Left ventricle myocardium inferior (tissue), 1 donor: ENCODE measurements at places on chromosomes 3 and 15. TPM values are rescaled to one million over a fixed set of nuclear protein-coding genes. Genes with fewer than 3 reads are reported as not detected.

GRCh38 chr3:125067225-125067624 is 11.4 kb upstream of the HEG1 start:
- DNase-seq = no peak

GRCh38 chr15:85607842-85608241 is 186.9 kb downstream of the KLHL25 start:
- no peak for DNase-seq

GRCh38 chr15:90816401-90817116 is 51.8 kb upstream of the FURIN start:
- no peak for DNase-seq

GRCh38 chr3:6250167-6250566 is 610.7 kb upstream of the GRM7 start:
- no peak for DNase-seq

- DNase-seq = no peak
These were observed 55.6 kb downstream of the TLNRD1 start for GRCh38 chr15:81056304-81056703.

Gene ROBO2
- 0.19 TPM for total RNA-seq

Gene ZNF148
- total RNA-seq = 45.7 TPM

Gene PFKFB4
- 1.5 TPM for total RNA-seq
